Aorta (tissue), 5 donors: ENCODE measurements at places on chromosomes 3 and 15. TPM values are rescaled to one million over a fixed set of nuclear protein-coding genes. Genes with fewer than 3 reads are reported as not detected.

Gene CHRD
- total RNA-seq, result 46.5 TPM

Gene WDR93
- total RNA-seq, result not detected

Gene FAM3D
- total RNA-seq, result not detected

DNA sequence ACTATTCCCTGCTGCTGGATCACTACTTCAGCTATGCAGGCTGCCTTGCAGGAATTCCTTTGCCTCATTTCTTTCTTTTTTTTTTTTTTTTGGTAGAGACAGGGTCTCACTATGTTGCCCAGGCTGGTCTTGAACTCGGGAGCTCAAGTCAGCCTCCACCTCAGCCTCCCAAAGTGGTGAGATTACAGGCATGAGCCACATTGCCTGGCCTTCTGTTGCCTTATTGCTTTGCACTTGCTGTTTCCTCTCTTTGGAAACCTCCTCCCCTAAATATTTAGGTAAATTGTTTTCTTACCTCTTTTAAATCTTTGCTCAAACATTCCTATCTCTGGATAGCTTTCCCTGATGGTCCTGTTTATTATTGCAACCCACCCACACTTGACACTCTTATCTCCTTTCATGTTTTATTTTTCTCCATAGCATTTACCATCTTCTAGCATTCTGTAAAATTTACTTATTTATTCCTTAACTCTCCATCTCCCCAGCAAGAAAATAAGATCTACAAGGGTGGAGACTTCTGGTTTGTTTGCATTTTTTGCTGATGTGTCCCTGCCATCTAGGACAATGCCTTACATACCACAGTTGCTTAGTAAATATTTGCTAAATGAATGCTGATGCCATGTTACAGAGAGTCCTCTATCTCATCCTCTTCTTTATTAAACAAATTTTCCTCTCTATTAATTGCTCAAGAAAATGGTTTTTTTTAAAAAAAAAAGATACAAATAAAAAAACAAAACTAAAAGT, 134.8 kb downstream of the P2RY1 start:
- DNase-seq, result no peak

- DNase-seq, result no peak
Observed at GRCh38 chr3:29385046-29385830, 104.4 kb downstream of the RBMS3 start.

- no peak for DNase-seq
Observed at GRCh38 chr3:88595026-88595425, 445.3 kb downstream of the C3orf38 start.

DNA sequence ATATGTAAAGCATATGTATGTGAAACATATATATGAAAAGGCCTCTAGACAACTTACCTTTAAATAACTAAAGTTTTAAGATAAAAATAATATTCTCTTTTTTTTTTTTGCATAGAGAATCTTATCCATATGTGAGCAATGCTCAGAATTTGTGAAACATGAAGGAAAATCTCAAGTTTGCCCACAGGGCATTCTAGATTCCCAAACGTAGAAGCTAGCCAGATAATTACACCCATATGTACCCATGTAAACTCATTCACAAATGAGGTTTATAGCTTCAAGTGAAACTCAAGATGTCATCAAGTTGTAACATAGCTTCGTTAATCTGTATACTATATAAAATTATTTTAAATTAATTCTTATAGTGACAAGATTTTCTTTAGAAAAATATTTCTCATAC, 537.3 kb upstream of the NR2F2 start:
- DNase-seq, result no peak

- DNase-seq, result peak; percentile 61
Observed at GRCh38 chr15:28921919-28922706, 36.3 kb downstream of the APBA2 start.

GRCh38 chr3:172129850-172130716, 90.7 kb downstream of the FNDC3B start:
- peak; percentile 95 for DNase-seq

DNA sequence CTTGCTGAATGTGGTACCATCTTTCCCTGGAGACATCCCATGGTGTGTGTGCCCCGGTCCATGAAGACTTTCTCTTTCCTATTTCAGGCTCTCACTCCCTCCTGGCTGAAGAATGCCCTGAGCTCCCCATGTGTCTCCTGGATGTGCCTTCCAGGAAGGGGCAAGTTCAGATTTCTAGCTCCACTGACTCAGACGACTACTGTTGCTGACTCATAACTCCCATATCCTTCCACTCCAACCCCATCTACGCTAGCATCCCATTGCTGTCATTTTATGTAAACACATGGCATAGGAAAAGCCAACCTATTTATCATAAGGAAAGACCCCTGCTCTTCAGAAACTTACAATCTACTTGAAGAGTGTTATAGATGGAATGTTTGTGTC, 95.0 kb downstream of the ADCY5 start:
- DNase-seq, result no peak

GRCh38 chr3:135896613-135897012, 68.9 kb upstream of the PPP2R3A start:
- DNase-seq, result no peak

GRCh38 chr3:116037954-116038911, 407.1 kb downstream of the LSAMP start:
- DNase-seq, result no peak

GRCh38 chr3:37183375-37183831, 9.0 kb upstream of the LRRFIP2 start:
- DNase-seq, result no peak
